ENCODE measurements at places on chromosomes 13 and 19.

- DNase-seq, result peak; percentile 18
Observed at GRCh38 chr19:32041681-32042292, 303.6 kb upstream of the ZNF507 start.

GRCh38 chr13:27496006-27496405, 45.6 kb upstream of the MTIF3 start:
- DNase-seq, result no peak

GRCh38 chr13:59823486-59823885, 340.2 kb downstream of the DIAPH3 start:
- DNase-seq, result peak; percentile 31

- no peak for DNase-seq
Observed at GRCh38 chr13:113092776-113093579, 12.6 kb upstream of the F7 start.

DNA sequence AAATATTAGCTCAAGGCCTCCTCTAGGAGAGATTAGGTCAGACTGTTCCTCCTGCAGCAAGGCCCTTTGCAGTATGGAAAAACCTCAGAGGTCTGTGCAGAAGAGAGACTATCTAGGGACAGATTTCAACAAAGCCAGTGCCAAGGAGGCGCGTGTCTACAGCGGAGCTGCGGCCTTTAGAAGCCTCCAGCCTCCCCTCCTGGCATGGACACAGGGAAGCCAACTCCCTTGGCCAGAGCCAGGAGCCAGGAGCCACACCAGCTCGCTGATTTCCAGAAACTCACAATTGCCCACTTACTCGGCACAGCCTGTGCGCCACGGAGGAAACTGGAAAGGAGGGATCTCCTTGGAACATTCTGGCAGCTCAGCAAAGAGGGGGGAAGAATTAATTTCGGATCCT, 63.4 kb downstream of the INSR start:
- DNase-seq, result no peak

GRCh38 chr19:11208561-11209471, 11.5 kb upstream of the KANK2 start:
- DNase-seq, result no peak

DNA sequence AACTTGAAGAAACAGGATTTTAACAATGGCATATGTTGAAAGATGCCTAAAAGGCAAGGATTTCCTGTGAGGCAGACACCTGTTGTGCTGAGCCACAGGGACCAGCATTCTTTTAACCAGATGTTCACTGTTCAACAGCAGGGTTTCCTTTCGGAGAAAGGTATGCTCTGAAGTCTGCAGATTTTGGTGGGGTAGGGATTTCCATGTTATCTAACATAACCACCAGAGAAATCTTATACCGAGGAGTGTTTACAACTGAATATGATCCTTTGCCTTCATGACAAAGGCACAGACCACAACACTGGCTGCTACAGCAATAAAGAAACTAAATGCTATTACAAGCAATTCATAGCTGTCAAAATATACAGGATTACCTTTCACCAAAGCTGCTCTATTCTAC, 48.1 kb downstream of the MPHOSPH8 start:
- DNase-seq, result no peak

- no peak for DNase-seq
Observed at GRCh38 chr19:52022193-52022592, 6.0 kb downstream of the ZNF614 start.

DNA sequence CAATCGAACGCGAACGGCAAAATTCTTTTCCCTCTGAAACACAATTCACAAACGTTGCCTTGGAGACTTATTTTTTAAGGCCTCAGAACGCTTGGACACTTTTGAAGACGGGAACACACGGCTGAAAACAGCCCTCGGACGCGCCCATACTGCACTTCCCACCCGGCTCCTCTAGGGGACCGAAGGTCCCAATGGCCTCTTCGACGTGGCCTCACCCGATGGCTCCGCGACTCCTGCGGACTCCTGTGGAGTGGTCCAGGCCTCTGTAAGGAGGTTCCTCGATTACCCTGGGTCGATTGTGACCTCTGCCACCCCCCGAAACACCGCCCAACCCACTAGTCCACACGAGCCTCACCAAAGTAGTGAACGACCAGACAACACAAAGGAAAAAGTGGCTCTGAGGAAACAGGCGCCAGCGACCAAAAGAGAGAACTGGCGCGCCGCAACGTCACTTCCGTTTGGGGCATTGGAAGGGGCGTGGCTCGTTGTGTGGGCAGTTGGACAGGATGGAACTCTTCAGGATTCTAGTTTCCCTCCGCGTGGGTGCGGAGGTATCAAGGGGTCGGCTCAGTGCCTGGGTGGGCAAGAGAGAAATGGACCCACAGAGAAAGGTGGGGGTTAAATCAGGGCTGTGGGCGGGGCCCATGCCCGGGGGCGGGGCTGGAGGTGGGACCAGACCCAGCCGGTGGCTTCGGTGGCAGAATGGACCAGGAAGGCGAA, at the start of gene ZNF560:
ZNF560 (minus strand) TSS at position 434 of the 720 bp plus-strand sequence. CDS start 23,303 bp downstream, outside the sequence.
- no peak for DNase-seq

GRCh38 chr13:40232311-40233040, 434.0 kb downstream of the FOXO1 start:
- DNase-seq, result no peak

DNA sequence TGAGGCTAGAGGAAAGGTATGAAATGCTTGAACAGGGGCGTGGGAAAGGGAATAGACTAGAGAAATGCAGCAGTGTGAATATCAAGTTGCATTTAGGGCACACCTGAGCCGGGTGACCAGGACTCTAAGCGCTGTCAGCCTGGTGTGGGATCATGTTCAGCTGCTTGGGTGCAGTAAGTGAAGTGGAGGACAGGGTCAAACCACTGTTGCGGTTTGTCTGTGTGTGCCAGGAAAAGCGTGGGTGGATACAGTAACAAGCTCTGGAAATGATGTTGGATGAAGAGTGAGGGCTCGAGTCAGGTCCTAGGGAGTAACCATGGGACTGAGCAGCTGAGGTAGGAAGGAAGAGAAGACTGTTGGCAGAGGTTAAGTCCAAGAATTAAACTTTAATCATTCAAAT, 15.8 kb downstream of the DGKH start:
- no peak for DNase-seq

- no peak for DNase-seq
Observed at GRCh38 chr19:41411100-41411967, 13.7 kb downstream of the BCKDHA start.

- DNase-seq, result no peak
Observed at GRCh38 chr19:33100894-33101644, 20.1 kb downstream of the GPATCH1 start.

DNA sequence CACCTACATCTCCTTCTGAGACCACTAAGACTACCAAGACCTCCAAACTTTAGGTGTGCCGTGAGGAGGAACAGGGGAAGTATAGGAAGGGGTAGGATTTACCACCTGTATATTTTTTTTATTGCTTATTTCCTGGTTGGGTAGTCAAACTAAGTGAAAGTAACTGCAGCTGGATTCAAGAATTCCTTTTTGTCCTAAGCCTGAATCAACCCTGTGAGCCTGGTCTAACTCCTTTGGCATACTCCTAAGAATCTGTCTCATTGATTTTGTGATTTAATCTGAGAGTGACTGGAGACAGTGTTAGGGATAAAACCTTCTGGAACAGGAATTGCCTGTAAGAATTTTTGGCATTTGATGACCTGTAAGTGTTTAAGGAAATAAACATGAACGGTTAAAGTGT, 523.5 kb upstream of the MIR17HG start:
- no peak for DNase-seq

GRCh38 chr13:81058211-81058915, 717.4 kb upstream of the SPRY2 start:
- DNase-seq, result no peak

- no peak for DNase-seq
Observed at GRCh38 chr13:21316376-21316775, 139.9 kb downstream of the MRPL57 start.
